ENCODE measurements at places on chromosomes 1 and 21. TPM values are rescaled to one million over a fixed set of nuclear protein-coding genes. Genes with fewer than 3 reads are reported as not detected.

The RORC gene
- 1.9 TPM for total RNA-seq

The SLAMF7 gene
- 3.4 TPM for total RNA-seq

The COL11A1 gene
- 4.1 TPM for total RNA-seq

The WDR26 gene
- 39.3 TPM for total RNA-seq

The PLA2G2A gene
- not detected for total RNA-seq

The CA14 gene
- not detected for total RNA-seq

The PRUNE1 gene
- total RNA-seq, result 7.5 TPM

The WNT2B gene
- 0.43 TPM for total RNA-seq

The RHBDL2 gene
- 8.4 TPM for total RNA-seq

The ESRRG gene
- not detected for total RNA-seq

The AMY2A gene
- total RNA-seq, result not detected

The ALG14 gene
- total RNA-seq, result 0.64 TPM

The MFSD2A gene
- total RNA-seq, result 17.8 TPM

The KIF14 gene
- total RNA-seq, result 1.3 TPM

The SERPINC1 gene
- 0.24 TPM for total RNA-seq

The TRIM17 gene
- 2.2 TPM for total RNA-seq

The KRTAP21-2 gene
- not detected for total RNA-seq

The RIPPLY3 gene
- not detected for total RNA-seq

The LAMC2 gene
- total RNA-seq, result 656 TPM

The CD164L2 gene
- total RNA-seq, result 1.2 TPM

The GUCA2A gene
- not detected for total RNA-seq

The HRNR gene
- total RNA-seq, result not detected

The TRIM67 gene
- not detected for total RNA-seq

The KIF2C gene
- 3.6 TPM for total RNA-seq

The TSPAN2 gene
- 3.4 TPM for total RNA-seq

The NSL1 gene
- total RNA-seq, result 27.5 TPM
